ENCODE measurements at places on chromosomes 7 and 10.

GRCh38 chr7:22700559-22701002, 26.4 kb upstream of the IL6 start:
- no peak for DNase-seq

DNA sequence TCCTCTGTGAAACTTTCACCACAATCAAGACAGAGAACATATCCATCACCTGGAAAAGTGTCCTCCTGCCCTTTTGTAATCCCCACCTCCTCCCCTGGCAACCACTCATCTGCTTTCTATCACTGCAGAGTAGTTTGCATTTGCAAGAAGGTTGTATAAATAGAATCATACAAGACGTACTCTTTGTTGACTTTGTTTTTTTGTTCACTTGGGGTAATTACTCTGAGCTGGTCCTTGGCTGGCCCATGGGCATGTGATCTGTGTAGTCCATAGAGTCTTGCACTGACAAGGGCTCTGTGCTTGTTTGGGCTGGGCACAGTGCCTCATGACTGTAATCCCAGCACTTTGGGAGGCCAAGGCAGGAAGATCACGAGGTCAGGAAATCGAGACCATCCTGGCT, 7.8 kb upstream of the HACD1 start:
- DNase-seq: no peak

DNA sequence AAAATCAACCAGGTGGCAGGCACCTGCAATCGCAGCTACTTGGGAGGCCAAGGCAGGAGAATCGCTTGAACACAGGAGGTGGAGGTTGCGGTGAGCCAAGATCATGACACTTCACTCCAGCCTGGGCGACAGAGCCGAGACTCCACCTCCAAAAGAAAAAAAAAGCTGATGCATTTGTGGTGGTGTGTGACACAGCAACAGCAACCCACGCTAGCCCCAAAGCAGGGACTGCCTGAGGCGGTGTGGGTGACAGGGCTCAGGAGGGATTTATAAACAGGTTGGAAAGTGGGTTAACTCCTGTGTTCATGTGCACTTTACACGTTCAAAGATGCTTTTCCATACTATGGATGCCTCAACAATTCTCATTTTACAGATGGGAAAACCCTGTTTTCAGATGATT, 395.9 kb upstream of the PODXL start:
- no peak for DNase-seq

- no peak for DNase-seq
Observed at GRCh38 chr10:116974456-116975005, 30.5 kb downstream of the SHTN1 start.

DNA sequence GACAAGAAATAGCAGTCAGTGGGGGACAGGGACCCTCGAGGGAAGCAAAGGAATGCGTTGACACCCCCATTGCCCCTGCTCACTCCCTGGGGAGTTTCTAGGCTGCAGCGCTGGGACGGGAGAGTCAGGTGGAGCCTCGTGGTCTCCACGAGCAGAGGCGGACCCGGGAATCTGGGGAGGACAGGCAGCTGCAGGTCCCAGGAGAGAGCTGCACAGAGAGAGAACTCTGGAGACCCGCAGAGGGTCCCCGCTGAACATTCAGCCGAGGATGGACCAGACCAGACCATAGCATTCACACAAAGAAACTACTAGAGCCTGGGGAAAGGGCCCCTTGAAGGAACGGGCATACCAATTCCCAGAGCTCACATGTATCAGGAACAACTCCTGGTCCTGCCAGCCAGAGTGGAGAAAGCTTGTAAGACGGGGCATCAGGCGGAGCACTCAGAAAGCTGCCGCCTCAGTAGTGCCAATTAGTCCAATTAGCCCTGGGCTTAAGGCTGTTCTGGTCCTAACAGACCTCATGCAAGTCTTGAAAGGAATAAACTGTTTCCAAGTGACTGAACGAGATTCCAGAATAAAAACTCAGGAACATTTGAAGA, 966.7 kb upstream of the ZNF722 start:
- DNase-seq: no peak

- DNase-seq: no peak
Observed at GRCh38 chr7:76262683-76263402, 39.6 kb upstream of the HSPB1 start.

GRCh38 chr10:13971601-13972475, 358.9 kb downstream of the FRMD4A start:
- no peak for DNase-seq

DNA sequence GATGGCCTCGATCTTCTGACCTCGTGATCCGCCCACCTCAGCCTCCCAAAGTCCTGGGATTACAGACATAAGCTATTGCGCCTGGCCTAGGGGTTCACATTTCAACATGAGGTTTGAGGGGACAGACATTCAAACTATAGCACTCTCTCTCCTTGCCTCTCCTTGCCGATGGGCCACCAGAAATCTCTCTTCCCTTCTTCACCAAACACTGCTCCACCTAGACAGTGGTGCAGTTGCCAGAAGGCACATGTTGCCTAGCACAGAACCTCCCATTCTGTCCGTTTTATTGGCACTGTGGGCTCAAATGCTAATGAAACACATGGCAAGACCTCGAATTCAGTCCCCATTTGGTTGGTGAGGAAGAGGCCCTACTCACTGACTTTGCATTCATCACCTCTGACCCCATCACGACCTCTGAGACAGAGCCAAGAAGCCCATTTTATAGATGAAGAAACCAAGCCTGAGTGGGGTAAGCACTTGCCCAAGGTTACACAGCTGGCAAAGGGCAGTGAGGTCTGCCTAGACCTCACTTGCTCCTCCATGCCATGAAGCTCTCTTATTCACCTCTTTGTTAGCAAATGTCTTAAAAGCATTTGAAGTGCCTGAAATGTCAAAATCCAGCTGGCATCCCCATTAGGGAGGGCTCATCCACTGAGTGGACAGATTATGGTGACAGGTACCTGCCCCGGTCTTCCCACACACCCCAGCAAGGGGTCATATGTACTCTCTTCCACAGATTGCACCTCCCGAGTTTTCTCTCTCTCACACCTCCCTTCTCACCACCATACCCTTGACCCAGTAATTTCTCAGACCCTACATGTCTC, 34.0 kb downstream of the GPRIN2 start:
- peak; percentile 51 for DNase-seq

DNA sequence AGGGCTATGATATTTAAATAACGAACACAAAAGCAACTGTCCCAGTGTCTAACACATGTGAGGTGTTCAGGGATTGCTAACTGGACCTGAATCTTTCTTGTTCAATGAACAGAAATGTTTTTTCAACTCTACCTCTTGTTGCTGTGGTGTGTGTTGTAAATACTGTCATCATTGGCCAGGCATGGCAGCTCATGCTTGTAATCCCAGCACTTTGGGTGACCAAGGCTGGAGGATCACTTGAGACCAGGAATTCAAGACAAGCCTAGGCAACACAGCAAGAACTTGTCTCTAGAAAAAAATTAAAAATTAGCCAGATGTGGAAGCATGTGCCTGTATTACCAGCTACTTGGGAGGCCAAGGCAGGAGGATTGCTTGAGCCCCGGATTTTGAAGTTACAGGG, 1250.9 kb downstream of the TYW1 start:
- no peak for DNase-seq

DNA sequence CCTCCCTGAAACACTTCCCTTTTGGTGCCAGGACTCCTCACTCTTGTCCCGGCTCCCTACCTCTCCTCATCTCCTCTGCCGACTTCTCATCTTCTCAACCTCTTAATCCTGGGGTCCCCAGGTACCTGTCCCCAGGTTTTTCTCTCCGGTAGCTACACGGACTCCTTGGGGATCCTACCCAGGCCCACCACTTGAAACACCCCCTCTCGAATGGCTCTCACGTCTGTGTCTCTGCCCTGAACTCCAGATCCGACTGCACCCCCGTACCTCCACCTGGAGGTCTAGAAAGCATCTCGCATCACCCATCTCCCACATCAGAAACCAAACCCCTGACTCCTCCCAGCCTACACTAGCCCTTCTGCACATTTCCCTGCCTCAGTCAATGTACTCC, 4.8 kb downstream of the TBATA start:
- no peak for DNase-seq

DNA sequence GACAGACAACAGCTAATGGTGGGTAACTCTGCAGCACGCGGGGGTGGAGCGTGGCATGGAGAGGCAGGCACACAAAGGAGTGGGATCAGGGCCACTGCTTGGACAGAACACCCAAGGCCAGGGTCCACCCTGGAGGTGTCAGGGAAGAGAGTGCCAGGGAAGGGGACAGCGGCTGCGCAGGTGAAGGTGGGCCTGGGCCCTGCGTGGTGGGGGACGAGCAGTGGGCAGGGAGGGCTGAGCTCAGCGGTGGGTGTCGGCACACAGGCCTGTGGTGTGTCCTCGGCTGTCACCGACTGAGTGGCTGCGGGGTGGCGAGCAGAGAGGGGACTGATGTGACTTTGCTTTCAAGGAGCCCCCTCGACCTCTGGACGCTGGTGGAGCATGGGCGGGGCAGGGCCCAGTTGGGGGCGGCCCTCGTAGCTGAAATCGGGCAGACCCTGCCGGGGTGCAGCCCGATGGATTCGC, 8.4 kb upstream of the SCART1 start:
- DNase-seq: peak; percentile 56

DNA sequence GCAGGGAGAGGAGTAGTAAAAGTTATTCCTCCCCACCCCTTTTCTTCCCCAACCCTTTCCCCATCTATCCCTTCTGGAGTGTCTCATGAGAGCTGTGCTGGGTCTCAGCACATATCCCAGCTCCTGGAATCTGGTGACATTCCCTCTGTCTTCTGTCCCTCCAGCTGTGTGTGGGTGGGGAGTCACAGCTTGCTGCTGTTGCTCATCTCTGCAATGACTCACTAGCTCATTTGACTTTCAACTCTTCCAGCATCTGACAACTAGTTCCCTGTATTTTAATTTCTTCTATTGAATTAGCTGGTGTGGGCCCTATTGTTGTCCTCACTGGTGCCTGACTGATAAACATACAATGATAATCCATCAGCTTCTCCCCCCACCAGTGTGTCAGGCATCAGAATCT, 198.9 kb upstream of the AUTS2 start:
- DNase-seq: no peak

GRCh38 chr7:18580950-18581349, 85.4 kb downstream of the HDAC9 start:
- DNase-seq: no peak

- DNase-seq: peak; percentile 46
Observed at GRCh38 chr10:29604291-29604825, 30.4 kb downstream of the SVIL start.

DNA sequence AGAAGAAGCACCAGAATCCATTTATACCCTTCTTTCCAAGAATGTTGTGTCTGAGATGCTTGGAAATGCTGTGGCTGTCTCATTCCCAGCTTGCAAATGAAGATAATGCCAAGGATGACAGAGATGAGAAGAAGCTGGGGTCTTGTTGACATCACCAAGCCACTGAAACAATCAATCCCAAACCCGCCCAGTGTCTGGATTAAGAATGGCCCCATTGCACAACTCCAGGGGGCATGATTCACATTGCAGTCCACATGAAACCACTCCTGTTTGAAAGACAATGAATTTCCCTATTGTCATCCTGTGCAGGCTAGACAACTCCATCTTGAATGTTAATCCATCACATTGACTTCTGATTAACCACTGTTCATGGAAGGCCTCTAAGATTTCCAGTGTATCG, 28.6 kb downstream of the SORBS1 start:
- no peak for DNase-seq

DNA sequence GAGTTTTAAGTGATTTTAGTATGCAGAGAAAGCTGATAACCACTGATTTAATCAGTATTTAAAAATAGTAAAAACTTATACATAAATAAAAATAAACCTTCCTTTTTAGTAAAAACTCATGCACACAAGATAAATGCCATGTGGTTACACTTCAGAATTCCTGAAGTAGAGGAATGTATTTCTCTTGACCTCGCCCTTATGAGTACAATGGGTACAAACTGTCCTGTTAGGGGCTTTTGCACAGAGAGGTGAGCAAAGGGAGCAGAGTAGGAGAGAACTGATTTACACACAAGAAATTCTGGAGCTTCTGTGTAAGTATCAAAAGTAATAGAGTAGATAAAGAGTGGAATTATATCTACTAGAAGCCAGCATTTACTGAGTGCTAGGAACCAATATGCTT, 279.6 kb downstream of the PPP1R3A start:
- no peak for DNase-seq

- DNase-seq: no peak
Observed at GRCh38 chr7:110677405-110677804, 413.5 kb upstream of the LRRN3 start.

GRCh38 chr10:132685101-132685891, 100.7 kb downstream of the NKX6-2 start:
- DNase-seq: peak; percentile 72

Data from sigmoid colon (tissue), 7 donors.